NCI-H2081 treated with DMSO at 0.1 percent for 48 hours (cell line): ENCODE measurements at places on chromosomes 16 and 17.

DNA sequence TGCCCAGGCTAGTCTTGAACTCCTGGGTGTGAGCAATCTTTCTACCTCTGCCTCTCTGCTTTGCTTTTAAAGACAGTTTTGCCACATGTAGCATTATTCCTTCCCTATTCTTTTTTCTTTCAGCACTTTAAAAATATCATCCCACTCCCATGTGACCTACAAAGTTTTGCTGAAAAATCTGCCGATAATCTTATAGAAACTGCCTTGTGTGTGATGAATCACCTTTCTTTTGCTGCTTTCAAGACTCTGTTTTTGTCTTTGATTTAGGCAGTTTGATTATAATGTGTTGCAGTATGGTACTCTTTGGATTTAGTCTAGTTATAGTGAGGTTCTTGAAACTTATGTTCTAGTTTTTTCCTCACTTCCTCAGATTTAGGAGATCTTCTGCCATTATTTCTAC, 142.0 kb upstream of the KIF2B start:
- no peak for DNase-seq

DNA sequence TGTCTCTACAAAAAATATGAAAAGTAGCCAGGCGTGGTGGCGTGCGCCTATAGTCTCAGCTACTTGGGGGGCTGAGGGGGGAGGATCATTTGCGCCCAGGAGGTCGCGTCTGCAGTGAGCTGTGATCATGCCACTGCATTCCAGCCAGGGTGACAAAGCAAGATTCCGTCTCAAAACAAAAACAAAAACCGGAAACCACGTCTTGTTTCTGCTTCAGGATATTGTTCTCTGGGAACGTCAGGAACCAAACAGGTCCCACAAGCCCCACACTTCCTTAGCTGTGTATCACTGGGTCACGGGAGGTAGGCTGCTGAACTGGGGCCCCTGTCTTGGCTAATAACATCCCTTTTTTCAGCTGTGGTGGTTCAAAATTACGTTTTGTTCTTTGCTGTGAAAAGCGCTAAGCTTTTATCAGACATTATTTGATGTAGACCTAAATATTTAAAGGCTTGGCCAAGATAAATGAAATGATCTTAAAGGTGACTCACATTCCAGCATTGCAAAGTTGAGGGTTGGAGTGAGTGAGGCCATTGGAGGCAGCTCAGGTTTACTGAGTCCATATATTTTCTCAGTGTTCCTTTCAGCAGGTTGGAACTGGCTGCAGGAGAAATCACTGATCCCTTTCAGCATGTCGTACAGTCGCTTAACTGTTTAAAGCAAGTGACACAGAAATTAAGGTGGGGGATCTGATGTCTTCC, 16.4 kb upstream of the SEC14L1 start:
- DNase-seq: no peak

DNA sequence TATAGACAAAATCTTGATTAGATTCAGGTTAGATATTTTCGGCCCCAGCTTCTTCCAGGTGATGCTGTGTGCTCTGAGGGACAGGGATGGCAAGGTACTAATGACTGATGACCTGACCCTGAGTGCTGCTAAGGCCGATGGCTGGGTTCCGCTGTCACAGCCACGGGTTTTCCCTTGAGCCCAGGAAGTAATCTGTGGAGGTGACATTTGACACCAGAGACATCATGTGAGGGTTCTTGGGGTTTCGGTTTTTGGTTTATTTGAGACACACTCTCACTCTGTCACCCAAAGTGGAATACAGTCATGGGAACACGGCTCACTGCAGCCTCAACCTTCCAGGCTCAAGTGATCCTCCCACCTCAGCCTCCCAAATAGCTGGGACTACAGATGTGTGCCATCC, 9.8 kb downstream of the OTOP3 start:
- no peak for DNase-seq

- no peak for DNase-seq
Measured at GRCh38 chr16:87528690-87529579, 36.1 kb upstream of the ZCCHC14 start.

DNA sequence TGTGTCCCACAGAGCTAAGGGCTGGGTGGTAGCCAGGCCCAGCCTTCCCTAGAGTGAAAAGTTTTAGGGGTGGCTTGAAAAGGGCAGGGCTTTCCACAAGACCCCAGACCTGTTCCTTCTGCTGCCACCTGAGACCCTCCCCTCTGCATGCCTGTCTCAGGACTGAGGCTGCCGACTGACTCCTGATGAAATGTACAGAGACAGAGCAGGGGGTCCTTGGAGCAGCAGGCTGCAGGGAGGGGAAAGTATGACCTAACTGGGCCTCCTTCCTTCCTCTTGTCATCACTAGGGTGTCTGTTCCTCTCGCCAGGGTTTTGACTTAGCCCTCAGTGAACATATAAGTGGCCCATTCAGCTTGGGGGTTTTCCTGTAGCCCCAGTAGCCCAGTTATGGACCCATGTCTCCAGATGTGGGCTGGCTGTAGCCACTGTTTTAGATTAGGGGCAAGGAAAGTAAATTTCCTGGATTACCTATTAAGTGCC, 14.9 kb upstream of the NFATC3 start:
- no peak for DNase-seq

GRCh38 chr16:89172528-89173173, 1.1 kb downstream of the CDH15 start:
- DNase-seq: no peak

DNA sequence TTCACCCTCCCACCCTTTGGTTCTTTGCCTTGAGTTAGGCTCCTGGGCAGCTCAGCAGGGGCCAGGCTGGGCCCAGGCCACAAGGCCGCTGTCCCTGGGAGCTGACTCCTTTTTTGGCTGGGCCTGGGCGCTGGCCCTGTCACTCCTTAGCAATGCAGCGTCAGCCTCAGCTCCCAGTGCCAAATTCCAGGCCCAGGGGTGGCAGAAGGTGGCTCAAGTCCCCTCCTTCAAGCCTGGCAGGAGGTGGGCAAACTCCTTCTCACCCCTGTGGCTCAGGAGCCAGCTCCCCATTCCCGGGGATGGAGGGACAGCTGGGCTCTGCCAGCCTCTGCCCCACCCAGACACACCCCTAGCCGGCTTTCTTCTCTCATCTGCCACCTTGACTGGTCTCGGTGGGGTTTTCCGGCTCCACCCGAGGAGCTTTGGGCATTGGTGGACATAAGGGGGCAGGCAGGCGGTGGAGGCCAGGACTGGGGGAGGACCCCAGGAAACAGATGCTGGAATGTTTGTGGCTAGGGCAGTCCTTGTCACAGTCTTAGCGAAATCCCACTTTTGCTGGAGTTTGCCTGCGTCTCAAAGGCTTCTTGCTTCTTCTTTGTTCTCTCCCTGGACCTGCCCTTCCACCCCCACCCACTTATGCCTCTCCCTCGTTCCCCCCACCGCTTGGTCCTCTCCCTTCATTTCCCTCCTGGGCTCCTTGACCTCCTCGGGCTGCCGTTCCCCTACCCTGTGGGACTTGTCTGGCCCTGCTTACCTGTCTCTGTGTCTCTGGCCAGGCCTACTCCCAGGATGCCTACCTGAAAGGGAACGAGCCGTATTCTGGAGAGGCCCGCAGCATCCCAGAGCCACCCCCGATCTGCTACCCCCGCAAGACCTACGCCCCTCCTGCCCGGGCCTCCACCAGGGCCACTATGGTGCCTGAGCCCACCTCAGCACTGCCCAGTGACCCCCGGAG, 37.4 kb downstream of the ARHGAP23 start:
- no peak for DNase-seq

DNA sequence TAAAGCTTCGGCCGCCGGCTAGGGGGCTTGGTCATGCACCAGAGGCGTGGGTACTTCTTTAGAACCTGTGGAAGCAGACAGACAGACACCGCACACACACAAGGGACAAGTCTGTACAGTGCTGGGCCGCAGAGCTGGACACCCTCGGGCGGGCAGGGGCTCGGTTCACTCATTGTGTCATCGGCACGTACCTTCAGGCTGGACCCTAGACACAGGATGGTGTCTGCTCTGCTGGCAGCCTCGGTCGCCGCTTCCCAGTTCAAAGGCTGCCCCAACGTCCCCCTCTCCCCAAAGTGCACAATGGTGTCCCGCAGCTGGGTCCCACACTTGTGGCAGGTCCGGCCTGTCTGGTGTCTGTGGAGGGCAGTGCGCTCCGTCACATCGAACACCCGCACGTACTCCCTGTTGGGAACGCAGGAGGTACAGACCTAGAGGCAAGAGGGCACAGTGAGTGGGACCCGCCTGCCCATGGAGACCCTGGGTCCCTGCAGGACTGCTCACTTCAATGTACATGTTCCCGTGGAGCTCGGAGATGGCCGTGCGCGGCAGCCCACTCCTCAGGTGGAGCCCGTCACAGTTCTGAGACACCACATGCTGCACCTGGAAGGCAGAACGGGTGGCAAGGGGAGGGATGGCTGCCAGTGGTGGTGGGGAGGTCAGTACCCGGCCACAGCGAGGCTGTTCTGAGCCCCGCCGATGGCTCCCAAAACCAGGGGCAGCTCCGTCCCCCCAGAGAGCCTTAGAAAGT, 3.1 kb upstream of the PCYT2 start:
- no peak for DNase-seq

DNA sequence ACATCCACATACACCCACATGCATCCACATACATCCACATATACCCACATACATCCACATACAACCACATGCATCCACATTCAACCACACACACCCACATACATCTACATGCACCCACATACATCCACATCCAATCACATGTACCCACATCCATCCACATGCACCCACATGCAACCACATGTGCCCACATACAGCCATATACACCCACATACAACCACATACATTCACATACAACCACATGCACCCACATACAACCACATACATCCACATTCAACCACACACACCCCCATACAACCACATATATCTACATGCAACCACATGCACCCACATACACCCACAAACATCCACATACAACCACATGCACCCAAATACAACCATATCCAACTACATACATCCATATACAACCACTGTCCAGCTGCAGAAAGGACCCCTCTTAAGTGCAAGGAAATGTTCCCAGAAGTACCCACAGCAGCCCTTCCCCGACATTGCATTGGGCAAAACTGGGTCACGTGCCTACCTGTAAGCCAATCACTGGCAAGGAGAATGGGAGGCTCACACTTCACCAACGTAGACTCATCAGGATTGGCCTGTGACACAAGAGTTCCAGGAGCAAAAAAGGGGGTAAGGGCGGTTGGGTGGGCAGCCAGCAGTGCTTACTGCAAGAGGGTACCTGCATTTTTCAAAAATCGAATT, 18.1 kb downstream of the CALB2 start:
- DNase-seq: no peak
